ENCODE measurements at places on chromosomes 5 and 9.

DNA sequence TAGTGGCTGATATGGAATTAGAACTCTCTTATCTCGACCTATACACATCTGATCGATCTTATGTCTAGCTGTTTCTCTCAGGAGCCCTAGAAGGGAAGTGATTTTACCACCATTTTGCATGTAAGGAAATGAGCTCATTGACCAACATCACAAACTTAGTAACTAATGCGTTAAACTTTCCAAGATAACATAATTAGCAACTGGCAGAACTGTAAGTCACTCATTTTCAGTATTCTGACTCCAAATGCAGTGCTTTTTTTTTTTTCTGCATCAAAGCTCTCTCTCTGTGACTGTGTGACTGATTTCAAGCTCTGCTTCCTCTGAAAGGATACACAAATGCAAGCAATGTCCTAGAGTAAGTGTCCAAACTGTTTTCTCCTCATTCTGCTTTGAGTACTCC is 68.1 kb upstream of the FBXL7 start:
- no peak for DNase-seq

GRCh38 chr5:58064801-58065200 is 395.1 kb downstream of the PLK2 start:
- no peak for DNase-seq

- no peak for DNase-seq
Measured at GRCh38 chr5:132762246-132763000, 14.6 kb downstream of the SEPTIN8 start.

- no peak for DNase-seq
Measured at GRCh38 chr5:73678322-73678740, 52.3 kb downstream of the ARHGEF28 start.

GRCh38 chr5:17766031-17766430 is 131.8 kb downstream of the TAF11L14 start:
- no peak for DNase-seq

- no peak for DNase-seq
Measured at GRCh38 chr9:127813686-127814226, 11.1 kb downstream of the FPGS start.

DNA sequence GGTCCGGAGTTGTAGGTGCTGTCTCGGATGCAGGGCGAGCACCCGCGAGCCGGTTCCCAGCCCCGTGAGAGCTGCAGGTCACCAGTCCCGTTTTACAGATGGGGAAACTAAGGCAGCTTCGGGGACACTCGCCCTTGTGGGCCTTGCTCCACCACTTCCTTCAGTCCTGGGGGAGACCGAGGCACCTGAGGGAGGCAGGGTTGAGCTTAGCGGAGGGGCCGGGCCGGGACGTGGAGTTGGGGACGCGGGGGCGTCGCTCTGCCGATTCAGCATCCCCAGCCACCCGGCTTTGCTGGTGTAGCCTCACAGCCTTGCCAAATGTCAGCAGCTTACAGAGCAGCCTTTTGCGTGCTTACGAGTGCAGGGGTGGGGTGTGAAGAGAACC is 530 bp downstream of the BBLN start:
- no peak for DNase-seq

- DNase-seq, result peak; percentile 74
Measured at GRCh38 chr5:33310451-33310850, 130.3 kb upstream of the TARS1 start.

DNA sequence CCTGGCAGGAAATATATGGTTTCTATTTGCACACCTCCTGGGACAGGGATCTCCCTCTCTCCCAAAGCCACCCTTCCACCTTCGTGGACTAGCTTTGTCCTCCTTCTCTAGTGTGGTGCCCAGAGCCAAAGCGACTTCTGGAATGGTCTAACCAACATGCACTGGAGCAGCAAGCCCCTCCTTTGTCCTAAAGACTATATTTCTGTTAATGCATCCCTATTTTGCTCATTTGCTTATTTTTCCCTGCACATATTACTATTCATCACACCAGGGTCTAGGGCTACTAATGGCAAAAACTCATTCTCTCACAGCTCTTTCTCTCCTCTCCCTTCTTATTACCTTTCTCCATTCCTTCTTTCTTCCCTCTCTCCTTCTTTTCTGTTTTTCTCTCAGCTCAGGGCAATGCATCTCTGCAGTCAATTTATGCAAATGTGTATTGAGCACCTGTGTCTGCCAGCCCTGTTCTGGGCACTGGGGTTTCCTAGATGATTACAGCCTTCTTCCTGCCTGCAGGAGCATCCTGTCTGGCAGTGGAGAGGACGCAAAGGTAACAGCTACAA is 2.8 kb upstream of the NEURL1B start:
- DNase-seq, result no peak

DNA sequence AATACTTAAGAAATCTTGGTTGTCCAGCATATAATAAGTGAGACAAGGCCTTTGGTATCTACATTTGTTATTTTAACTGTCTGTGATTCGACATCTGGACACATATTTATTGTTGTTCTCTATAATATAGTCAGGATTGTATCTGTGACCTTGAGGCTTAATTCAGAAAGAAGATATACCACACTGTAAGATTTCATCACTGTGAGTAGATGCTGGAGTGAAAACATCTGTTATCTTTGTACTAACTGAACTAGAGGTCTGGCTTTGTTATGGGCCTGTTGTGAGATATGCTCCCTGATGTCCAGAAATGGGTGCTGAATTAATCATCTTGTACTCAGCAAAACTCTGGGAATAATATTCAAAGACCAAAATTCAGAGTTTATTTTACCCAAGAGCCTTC is 148.5 kb downstream of the ISOC1 start:
- no peak for DNase-seq

- peak; percentile 19 for DNase-seq
Measured at GRCh38 chr5:138748630-138749081, 4.6 kb upstream of the CTNNA1 start.

- no peak for DNase-seq
Measured at GRCh38 chr5:135439231-135440205, 7.6 kb downstream of the DCANP1 start.

- DNase-seq, result peak; percentile 75
Measured at GRCh38 chr5:132386644-132387286, 17.3 kb downstream of the SLC22A5 start.

DNA sequence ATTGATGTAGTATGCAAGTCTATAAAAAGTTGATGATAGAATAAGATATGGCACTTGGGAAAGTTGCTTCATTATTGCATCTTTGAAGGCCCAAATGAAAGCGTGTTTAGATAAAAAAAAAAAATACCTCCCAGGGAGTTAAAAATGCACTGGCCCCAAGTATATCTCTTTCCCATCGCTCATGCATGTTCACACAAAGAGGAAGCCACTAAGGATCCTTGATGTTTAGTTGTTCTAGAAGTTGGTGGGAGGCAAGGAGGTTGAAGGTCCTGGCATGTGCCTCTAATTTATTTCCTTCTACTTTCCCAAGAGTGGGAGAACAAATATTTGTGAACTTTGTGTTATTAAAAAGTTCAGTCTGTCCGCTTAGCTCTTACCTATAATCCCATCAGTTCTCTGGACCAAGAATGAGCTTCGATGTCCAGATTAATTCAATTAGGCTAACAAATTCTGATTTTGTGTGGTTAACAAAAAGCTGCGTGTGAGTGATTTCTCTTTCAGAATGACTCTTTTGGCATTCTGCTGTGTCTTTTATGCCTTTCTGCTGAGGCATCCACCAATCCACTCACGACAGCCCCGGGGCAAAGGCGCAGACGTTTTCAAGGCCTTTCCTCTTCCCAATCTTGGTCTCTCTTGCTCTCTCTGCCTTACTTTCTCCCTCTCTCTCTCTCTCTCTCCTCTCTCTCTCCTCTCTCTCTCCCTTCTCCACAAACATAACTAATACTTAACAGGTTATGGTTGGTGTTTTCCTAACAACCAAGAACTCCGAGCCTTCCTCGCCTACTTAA is 135.1 kb upstream of the ERCC6L2 start:
- no peak for DNase-seq

Data from LHCN-M2 (cell line).